ENCODE measurements at places on chromosomes 11 and 22.

DNA sequence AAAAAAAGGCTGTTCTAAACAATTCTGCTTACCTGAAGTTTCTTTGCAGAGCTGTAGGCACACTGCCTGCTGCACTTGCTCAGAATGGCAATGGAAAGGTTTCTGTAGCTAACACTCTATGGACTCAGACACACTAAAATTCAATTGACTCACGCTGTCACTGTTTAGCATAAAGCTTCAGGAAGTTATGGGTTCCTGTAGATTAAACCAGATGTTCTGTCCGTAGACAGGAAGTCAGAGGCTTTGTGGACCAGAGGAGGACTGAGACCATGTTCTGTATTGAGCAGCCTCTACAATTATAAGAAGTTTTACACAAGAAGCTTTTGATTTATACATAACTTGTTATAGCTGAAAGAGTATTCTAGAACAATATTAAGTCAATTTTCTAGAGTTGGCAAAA lies 70.4 kb downstream of the GLYATL1 start:
- peak; percentile 14 for DNase-seq

- no peak for DNase-seq
Observed at GRCh38 chr11:93017821-93018690, 48.6 kb downstream of the MTNR1B start.

GRCh38 chr11:133661846-133662245 lies 129.5 kb upstream of the OPCML start:
- no peak for DNase-seq

GRCh38 chr11:35483131-35483820 lies 42.1 kb downstream of the PAMR1 start:
- DNase-seq, result no peak

- no peak for DNase-seq
Observed at GRCh38 chr22:24232124-24232523, 12.8 kb downstream of the GGT5 start.

GRCh38 chr11:12245091-12245490 lies 132.3 kb upstream of the PARVA start:
- no peak for DNase-seq

- no peak for DNase-seq
Observed at GRCh38 chr11:120318906-120319305, 6.2 kb upstream of the TLCD5 start.

DNA sequence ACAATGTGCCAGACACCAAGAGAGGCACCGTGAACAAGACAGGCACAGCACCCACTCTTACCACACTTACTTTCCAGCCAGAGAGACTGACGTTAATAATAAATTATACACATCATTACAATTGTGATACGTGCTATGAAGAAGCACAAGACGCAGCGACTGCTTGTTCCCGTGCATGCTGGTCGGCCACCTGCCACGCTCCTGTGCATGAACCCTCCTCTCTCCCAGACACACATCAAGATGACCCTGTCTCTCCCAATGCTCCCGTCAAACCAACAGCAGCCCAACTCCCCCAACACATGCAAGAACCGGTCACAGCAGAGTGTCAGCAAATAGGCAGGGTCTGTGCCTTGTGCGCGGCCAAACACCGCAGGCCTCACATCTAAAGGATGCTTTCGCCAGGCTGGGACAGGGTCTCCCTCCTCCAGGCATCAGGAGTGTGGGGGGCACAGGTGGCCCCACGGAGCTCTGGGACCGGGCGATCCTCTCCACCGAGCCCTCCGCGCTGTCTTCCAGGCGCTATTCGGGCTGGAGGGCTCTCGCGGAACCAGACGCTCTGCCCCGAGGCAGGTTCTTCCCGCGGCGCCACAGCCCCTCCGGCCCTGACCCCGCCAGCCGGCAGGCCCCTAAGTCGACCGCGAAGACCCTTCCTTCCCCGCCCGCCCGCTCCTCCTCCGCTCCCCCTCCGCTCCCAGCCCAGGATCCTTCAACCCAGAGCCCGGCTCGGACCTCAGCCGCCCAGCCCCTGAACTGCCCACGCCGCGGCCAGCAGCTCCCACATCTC lies 533 bp downstream of the SERGEF start:
- DNase-seq, result peak; percentile 49

DNA sequence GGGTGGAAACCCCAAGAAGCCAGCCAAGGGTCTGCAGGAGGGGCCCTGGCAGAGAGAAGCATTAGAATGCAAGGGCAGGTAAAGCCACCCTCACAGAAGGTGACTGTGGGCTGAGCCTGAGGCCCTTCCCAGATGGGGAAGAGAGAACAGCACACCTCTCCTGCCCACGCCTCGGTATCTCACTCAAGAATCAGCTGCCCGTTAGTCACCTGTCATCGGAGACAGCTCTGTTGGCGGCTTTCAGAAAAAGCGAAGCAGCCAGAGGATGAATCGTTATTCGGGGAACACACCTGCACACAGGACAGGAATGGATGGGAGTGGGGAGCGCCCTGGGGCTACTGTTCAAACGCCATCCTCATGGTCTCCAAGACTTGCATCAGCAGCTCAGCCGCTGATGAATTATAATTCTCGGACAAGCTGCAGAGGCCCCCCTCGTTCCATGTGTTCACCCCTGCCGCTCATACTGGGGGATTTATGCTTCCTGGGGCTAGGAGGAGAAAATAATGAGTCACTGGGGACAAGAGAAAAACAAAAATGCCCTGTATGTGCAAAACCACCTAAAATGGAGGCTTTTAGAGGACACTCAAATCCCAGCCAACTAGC lies 21.6 kb upstream of the TMA7B start:
- DNase-seq, result no peak

DNA sequence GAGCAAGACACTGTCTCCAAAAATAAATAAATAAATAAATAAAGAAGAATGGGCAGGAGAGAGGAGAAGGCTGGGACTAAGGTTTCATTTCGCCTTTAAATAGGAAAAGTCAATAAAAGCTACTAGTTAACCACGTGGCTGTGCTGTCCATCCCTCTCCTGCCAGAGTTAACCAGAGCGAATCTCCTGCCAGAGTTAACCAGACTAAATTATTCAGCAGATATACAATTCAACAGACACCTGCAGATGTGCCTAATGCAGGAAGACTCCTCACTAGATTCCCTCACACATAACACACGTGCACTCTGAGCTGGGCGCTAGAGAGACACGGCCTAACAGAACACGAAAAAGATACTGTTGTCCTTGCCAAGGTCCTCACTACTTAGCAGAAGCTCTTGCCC lies 156.1 kb downstream of the IGLL1 start:
- DNase-seq, result no peak

DNA sequence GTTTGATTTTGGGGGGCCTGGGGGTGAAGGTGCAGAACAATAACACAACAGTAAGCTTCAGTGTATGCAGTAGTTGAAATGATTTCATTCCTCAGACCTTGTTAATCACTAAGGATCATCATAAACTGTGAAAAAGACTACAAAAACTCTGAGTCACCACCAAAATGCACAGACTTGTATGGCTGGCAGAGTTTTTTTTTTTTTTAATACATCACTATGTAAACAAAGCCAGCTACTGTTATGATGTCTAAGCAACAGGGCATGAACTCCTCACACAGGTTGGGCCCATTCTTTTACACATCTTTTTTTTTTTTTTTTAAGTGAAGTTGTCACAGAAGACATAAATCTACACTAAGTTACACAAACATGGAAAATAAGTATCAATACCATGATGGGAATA lies 311.9 kb downstream of the GUCY1A2 start:
- no peak for DNase-seq

DNA sequence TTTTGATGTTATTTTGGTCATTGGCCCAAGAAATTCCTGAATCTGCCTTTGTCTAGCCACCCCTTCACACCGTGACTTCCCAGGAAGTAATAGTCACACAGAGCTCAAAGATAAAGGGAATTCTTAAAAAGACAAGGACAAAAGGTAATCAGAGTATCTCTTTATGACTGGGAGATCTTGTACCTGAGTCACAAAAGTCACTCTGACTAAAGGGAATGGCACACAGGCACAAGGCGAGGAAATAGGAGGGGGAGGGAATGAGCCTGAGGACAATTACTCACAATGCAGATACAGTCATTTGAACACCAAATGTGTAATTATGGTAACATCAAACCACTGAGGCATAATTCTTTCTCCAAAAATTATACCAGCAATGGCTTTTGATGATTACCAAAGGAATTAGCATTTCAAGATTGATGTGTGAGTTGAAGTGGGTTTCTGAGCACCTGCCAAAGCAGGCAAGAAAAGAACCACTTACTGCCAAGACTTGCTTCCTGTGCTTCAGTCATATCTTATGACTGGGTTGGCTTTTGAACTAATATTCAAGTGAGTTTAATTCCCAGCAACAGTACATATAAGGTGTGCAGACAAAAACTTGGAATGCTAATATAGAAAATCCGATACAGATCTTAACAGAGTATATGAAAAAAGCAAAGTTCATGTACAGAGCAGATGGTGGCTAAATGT lies 856.4 kb downstream of the LRRC4C start:
- DNase-seq, result no peak

DNA sequence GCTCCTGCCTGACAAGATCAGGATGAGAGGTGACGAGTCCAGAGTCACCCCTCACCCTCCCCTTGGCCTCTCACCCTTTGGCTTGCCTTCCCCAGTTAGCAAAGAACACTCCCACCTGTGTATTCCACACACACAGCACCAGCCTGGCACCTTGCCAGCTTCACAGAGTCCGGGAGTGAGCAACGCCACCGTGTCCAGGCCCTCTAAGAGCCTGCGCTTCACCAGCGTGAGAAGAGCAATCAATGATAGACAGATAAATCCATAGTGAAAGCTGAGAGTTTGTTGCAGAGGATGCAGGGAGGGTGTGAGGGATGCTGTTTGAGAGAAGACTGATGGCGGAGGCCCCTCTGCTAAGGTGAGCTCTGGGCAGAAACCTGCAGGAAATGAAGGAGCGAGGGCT lies 404.5 kb downstream of the LARGE1 start:
- no peak for DNase-seq

DNA sequence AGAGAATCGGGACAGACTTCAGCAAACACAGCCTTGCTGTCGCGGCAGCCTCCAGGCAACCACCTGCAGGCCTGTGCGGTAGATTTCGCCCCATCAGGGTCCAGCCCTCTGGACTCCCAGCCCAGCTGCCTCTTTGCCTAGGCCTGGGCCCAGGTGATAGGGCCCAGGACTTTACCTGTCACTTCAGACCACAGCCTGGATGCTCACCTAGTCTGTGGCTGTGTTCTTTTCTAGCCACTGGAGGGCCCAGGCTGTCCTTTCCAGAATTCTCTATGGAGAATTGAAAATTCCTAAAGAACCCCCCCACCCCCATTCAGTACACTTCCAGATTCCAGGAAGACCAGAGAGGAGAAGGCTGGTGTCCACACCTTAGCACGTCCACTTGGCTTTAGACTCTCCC lies 30.6 kb upstream of the RAB1B start:
- DNase-seq, result no peak

GRCh38 chr22:50004918-50005317 lies 7.6 kb downstream of the IL17REL start:
- no peak for DNase-seq

DNA sequence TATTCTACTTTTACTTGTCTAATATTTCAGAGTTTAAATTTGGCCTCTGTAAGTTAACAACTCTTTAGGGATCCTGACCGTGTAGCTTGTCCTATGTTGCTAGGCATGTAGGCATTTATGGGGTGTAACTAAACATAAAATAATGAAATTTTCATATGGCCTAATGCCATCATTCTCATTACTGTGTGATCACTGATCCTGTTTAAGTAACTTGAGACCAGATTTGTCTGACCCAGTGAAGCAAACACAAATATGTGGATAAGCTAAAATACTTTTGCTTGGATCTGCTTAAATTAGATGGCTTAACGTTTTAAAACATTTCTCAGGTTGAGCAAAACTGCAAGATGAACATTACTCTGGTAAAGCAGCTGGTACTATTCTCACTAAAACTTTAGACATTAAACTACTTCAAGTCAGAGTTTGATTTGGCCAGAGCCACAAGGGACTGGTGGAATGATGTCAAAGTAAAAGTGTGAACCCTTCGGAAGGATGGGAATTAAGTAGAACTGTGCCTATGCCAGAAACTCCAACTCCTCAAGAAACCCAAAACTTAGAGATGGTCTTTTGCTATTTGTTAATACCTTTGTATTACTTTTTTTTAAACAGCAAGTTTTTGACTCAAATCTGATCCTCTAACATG lies 12.5 kb downstream of the QSER1 start:
- DNase-seq, result no peak

Data from OCI-M1 (cell line).